ENCODE measurements at places on chromosomes 4 and X.
A peak's percentile ranks its signal among the peaks of the same experiment; 100 is the strongest.

GRCh38 chrX:9874483-9874882, 88.3 kb downstream of the SHROOM2 start:
- no peak for DNase-seq
- H3K36me3 ChIP-seq: no peaks in the 10 kb centered on the region
- no peaks in the 10 kb centered on the region for H3K4me1 ChIP-seq
- no peaks in the 10 kb centered on the region for H3K27me3 ChIP-seq

- no peak overlapping the region for H3K4me3 ChIP-seq
- no peaks in the 10 kb centered on the region for H3K27me3 ChIP-seq
- peaks cover 94% of the 10 kb centered on the region for H3K36me3 ChIP-seq
- DNase-seq: no peak
- H3K27ac ChIP-seq: no peak overlapping the region
- no peaks in the 10 kb centered on the region for H3K4me1 ChIP-seq
Measured at GRCh38 chr4:3218824-3219760, 29.9 kb upstream of the MSANTD1 start.

- H3K27ac ChIP-seq: peak overlapping the region; percentile 85
Measured at GRCh38 chr4:184825141-184825895, 450 bp downstream of the ACSL1 start.

- H3K27ac ChIP-seq: peak overlapping the region; percentile 76
- H3K4me1 ChIP-seq: peaks cover 9% of the 10 kb centered on the region
- no peaks in the 10 kb centered on the region for H3K27me3 ChIP-seq
- peak overlapping the region; percentile 6 for H3K4me3 ChIP-seq
- no peak for DNase-seq
- H3K36me3 ChIP-seq: peaks cover 4% of the 10 kb centered on the region
Measured at GRCh38 chrX:10099411-10099810, 57.4 kb upstream of the CLCN4 start.

DNA sequence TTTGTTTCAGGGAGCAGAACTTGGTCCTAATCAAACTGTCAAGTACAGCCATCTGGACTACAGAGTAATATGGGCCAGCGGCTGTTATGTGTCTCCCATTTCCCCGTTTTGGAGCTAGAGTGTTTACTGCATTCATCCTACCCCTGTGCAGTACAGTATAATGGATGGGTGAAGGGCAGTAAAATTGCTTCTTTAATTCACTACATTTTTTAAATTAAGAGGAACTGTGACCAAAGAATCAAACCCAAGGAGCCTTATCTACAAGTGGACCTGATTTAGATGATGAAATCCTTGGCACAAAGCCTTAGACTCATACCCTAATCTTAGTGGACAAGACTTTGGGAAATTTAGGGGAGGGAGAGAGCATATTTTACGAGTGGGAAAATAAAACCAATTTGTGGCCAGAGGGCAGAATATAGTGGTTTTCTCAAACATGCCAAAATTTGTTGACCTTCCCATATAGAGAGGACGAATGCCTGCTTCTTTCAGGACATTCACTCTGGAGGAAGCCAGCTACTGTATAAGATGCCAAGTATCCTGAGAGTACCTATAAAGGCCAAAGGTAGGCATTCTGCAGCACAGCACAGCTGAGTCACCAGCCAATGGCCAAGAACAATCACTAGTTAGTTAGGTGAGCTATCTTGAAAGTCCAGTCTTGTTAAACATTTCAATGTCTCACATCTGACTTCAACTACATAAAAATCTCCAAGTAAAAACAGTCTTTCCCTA, 253.8 kb upstream of the KCNIP4 start:
- DNase-seq: no peak
- H3K27ac ChIP-seq: no peak overlapping the region
- H3K4me1 ChIP-seq: no peaks in the 10 kb centered on the region
- no peaks in the 10 kb centered on the region for H3K27me3 ChIP-seq
- no peak overlapping the region for H3K4me3 ChIP-seq

GRCh38 chr4:15398732-15399131, 29.1 kb upstream of the C1QTNF7 start:
- no peaks in the 10 kb centered on the region for H3K36me3 ChIP-seq
- no peak overlapping the region for H3K4me3 ChIP-seq
- peak overlapping the region; percentile 90 for H3K27ac ChIP-seq
- DNase-seq: no peak
- H3K4me1 ChIP-seq: peaks cover 22% of the 10 kb centered on the region

DNA sequence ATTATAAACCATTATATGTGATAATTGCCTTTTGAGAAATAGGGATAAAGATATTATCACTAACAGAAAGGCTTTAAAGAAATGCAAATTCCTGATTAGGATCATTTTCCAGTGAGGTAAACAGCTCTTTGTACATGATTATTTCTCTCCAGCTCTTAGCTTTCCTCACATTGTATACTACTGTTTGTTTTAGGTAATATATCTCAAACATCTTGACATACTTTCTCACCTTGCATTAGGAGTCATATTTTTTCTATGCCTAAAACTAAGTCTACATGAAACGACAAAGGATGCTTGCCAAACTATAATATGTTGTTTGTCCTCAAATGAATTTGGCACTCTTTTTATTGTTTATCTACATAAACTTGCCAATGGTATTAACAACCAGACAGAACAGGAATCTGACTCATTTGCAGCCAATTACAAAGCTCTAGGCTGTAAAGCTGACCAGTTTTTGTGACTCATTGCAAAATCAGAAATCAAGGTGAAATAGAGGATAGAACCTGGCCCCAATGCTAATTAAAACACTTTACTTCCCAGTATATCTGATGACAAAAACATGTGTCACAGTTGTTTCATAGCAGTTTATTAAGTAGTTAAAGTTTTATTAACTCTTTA, 107.0 kb downstream of the IQCM start:
- H3K27me3 ChIP-seq: no peaks in the 10 kb centered on the region
- no peaks in the 10 kb centered on the region for H3K4me1 ChIP-seq
- DNase-seq: no peak
- no peak overlapping the region for H3K4me3 ChIP-seq
- H3K27ac ChIP-seq: no peak overlapping the region

DNA sequence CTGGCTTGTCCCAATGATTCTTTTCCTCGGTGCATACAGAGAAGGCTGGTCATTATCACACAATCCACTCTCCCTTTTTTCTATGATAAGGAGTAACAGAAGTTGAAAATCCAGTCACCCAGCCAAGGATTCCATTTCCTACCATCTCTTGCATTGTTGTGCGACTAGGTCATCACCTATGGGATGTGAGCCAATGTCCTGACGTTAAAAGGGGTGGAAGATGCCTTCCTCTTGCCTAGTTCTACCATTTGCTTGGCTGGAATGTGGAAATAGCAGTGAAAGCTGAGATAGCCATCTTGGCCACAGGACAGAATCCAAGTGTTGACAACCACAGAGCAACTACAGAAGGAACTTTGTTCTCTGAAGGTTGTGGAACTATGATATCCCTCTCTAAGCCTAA, 132.2 kb upstream of the KIT start:
- no peaks in the 10 kb centered on the region for H3K36me3 ChIP-seq
- no peak overlapping the region for H3K27ac ChIP-seq
- no peaks in the 10 kb centered on the region for H3K27me3 ChIP-seq
- DNase-seq: no peak

DNA sequence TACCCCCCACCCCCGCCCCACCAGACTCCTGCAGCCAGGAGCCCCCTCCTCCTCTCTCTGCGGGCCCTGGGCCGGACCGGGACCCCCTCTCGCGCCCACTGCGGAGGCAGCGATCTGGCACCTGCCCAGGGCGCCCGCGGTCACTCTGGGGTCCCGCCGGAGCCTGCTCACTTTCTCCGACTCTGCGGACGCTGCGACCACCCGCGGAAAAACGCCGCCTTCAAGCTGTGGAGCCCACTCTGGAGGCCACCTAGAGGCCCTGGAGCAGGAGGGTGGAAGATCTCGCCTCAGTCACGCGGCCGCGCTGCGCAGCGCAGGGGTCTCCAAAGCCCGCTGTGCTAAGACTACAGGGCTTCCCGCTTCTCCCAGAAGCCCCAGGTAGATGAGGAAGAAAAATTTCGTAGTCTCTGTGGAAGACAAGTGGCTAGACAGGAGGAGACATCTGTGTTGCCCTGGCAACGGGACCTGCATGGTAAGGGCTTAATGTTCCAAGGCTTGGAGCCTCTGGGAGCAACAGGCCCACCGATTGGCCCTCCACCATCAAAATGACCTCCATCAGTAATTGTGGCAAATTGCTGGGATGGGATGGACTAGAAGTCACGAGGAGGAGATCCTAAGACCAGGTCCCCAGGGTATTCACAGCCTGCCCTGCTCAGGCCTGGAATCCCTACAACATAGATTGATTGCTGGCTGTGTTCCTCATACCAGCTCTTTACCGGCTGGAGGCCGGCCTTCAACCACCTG, at the start of gene PNMA6F:
Gene PNMA6F (minus strand): TSS at position 387 of the 744 bp plus-strand sequence. CDS start 1,093 bp downstream, outside the sequence.
- no peak within 1 kb of the TSS for H3K27ac ChIP-seq
- H3K36me3 ChIP-seq: no peaks in the 10 kb centered on the region
- no peaks in the 10 kb centered on the region for H3K27me3 ChIP-seq
- H3K4me1 ChIP-seq: no peaks in the 10 kb centered on the region
- H3K4me3 ChIP-seq: no peak within 1 kb of the TSS
- DNase-seq: no peak

DNA sequence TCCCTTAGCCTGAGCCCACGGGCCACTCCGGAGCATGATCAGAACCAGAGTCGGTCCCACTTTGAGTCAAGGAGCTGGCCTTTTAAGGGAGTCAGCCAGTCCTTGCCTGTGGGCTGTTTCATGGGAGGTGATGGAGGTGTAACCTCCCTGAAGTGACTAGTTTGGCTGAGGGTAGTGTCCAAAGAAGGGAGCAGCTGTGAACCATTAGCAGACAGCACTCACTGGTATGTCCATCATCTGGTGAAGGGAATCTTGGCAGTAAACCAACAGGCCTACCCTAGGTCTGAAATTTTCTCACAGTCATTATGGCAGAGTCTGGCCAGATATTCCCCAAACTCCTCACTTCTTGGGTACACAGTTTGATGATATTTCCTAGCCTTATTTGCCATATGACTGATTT, 12.3 kb upstream of the REPS2 start:
- H3K36me3 ChIP-seq: no peaks in the 10 kb centered on the region
- no peak overlapping the region for H3K27ac ChIP-seq
- H3K27me3 ChIP-seq: no peaks in the 10 kb centered on the region
- H3K4me3 ChIP-seq: no peak overlapping the region

DNA sequence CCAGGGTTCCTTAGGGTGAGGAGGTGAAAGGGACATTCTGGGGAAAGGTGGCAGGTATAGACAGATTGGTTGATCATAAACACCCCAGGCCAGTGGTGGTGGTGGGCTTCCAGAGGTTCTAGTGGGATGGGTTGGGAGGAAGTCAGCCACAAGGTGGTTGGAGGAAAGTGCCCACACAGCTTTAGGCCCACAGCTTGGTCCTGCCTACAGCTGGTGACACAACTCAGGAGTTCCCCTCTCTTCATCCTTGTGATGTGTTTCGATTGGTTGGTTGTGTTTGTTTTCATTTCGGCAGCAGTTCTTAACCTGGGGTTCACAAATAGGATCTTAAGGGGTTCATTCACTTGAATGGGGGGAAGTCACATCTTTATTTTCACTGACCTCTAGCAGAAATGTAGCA, 157.0 kb downstream of the TMEM164 start:
- H3K4me1 ChIP-seq: no peaks in the 10 kb centered on the region
- no peak overlapping the region for H3K27ac ChIP-seq
- H3K36me3 ChIP-seq: no peaks in the 10 kb centered on the region
- no peak overlapping the region for H3K4me3 ChIP-seq
- no peaks in the 10 kb centered on the region for H3K27me3 ChIP-seq

GRCh38 chr4:86033171-86033570, 326.7 kb downstream of the MAPK10 start:
- DNase-seq: no peak
- peak overlapping the region; percentile 82 for H3K27ac ChIP-seq
- no peak overlapping the region for H3K4me3 ChIP-seq
- H3K27me3 ChIP-seq: no peaks in the 10 kb centered on the region

- H3K4me1 ChIP-seq: no peaks in the 10 kb centered on the region
- peaks cover 27% of the 10 kb centered on the region for H3K36me3 ChIP-seq
- no peak overlapping the region for H3K27ac ChIP-seq
- no peak for DNase-seq
- H3K4me3 ChIP-seq: no peak overlapping the region
Measured at GRCh38 chrX:71057848-71058530, 10.1 kb downstream of the SNX12 start.

DNA sequence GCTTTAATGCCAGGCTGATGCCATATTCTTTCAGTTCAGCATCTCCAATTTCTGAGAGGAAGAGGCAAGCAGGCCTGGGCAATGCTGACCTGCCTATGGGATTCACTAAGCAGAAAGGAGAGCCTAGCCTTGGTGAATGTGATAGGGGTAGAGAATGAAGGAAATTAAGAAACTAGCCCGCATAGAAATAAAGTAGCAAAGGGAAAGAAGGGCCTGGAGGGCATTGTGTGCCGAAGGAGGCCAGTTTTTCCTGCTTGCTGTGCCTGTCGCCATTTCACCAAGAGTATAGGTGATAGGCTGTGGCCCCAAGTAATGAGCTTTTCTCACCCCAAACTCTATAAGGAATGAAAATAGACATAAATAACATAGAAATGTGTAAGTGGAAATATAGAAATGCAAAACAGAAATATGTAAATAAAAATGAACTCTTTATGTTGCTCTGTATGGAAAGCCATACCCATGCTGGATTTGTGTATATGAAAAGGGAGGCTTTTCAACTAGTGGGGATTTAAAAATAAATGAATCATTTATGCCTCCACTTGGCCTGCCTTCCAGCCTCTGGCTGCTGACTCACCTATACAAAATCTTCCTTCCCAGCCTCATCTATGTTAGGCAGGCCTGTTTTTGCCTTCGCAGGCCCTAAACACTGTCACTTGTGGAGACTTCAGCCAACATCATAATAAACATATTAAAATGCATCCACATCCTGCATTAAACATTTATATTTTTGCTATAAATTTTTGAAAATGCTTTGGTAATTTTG, 5.1 kb upstream of the OCRL start:
- DNase-seq: no peak
- no peaks in the 10 kb centered on the region for H3K4me1 ChIP-seq
- H3K4me3 ChIP-seq: no peak overlapping the region
- no peak overlapping the region for H3K27ac ChIP-seq
- H3K27me3 ChIP-seq: no peaks in the 10 kb centered on the region
- H3K36me3 ChIP-seq: no peaks in the 10 kb centered on the region

DNA sequence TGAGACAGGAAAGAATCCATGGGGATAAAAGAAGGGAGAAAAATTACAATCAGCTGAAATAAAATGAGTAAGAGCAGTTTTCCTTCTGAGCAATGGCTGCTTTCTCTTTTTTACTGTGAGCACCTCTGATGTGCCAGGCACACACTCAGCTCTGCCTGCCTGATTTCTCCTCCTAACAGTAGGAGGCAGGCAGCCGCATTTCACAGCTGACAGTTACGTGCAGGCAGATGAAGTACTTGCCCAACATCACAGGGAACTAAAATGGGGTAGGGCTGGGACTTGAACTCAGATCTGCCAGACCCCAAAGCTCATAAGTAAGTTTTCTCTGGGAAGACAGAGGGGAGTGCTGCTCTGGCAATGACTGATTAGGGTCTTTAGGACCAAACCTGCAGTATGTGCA, 54.6 kb downstream of the C4orf50 start:
- no peaks in the 10 kb centered on the region for H3K36me3 ChIP-seq
- H3K27me3 ChIP-seq: no peaks in the 10 kb centered on the region
- H3K4me1 ChIP-seq: no peaks in the 10 kb centered on the region
- DNase-seq: no peak

GRCh38 chr4:149426461-149426860, 389.2 kb downstream of the IQCM start:
- H3K4me1 ChIP-seq: no peaks in the 10 kb centered on the region
- DNase-seq: no peak
- H3K27ac ChIP-seq: no peak overlapping the region
- no peaks in the 10 kb centered on the region for H3K36me3 ChIP-seq
- no peaks in the 10 kb centered on the region for H3K27me3 ChIP-seq
